ENCODE measurements at places on chromosomes 2 and 18.

GRCh38 chr2:97997784-97998392 lies 2.1 kb upstream of the TMEM131 start:
- no peak overlapping the region for H3K27ac ChIP-seq
- H3K4me1 ChIP-seq = peaks cover 13% of the 10 kb centered on the region
- H3K27me3 ChIP-seq = no peaks in the 10 kb centered on the region
- DNase-seq = no peak
- H3K36me3 ChIP-seq = no peaks in the 10 kb centered on the region
- no peak overlapping the region for H3K4me3 ChIP-seq

- no peak for DNase-seq
- peaks cover 23% of the 10 kb centered on the region for H3K4me1 ChIP-seq
- no peaks in the 10 kb centered on the region for H3K36me3 ChIP-seq
- H3K27ac ChIP-seq = no peak overlapping the region
Measured at GRCh38 chr2:217330647-217331046, 470.8 kb upstream of the TNP1 start.

DNA sequence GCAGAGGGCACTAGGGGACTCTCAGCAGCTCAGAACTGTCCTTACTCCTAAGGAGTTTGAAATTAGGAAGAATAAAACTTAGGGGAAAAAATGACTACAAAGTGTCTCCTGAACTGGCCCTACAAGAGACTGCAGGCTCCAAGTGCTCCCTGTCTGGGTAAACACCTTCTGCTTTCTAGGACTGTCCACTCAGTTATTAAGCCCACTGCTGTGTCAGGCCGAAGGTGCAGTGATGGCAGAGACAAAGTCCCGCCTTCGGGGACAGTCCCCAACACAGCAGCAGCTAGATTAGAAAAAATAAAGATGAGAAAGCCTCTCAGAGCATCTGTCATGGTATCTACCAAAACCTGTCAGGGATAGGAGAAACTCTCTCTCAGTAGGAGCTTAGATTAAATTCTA lies 28.3 kb downstream of the TWIST2 start:
- no peak for DNase-seq
- H3K36me3 ChIP-seq = no peaks in the 10 kb centered on the region
- no peak overlapping the region for H3K27ac ChIP-seq
- H3K4me3 ChIP-seq = no peak overlapping the region

DNA sequence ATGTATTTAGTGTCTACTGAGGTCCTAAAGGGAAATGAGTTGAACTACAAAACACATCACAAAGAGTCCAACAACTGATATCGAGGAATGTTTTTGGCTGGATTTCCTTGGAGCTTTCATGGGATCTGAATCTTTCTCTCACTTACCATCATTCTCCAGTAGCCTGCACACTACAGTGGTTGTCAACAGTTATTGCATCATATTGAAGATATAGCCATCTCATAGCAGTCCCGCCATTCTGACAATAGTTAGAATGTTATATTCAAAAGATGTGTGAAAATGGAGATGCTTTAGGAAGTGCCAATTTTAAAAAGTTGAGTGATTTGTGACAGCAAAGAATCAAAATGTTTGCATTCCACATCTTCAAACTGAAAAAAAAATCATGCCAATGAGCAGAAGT lies 186.8 kb downstream of the DSC3 start:
- H3K27me3 ChIP-seq = no peaks in the 10 kb centered on the region
- no peak overlapping the region for H3K4me3 ChIP-seq
- DNase-seq = no peak
- no peaks in the 10 kb centered on the region for H3K36me3 ChIP-seq

DNA sequence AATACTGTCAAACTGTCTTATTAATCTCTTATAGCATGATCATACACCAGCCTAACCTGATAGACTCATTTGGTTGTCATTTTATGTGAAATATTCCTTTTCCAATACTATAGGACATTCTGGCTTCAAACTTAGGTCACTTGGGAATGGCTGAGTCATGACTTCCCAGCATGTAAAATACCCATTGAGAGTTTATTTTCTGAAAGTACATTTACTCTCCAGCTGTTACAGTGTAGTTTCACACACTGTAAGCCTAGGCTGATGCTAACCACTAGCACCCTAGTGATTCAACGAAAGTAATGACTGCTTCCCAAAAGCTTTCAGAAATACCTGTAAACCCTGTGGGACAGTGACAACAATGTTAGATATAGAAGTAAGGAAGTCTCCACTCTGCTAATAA lies 93.8 kb downstream of the FIGN start:
- H3K4me1 ChIP-seq = peaks cover 79% of the 10 kb centered on the region
- H3K4me3 ChIP-seq = no peak overlapping the region
- no peak overlapping the region for H3K27ac ChIP-seq
- DNase-seq = no peak
- H3K27me3 ChIP-seq = no peaks in the 10 kb centered on the region

Data from neural progenitor cell (in vitro differentiated cells).